ENCODE measurements at places on chromosomes 6 and 20.

- peak; percentile 36 for DNase-seq
Observed at GRCh38 chr6:138509371-138509770, 10.1 kb upstream of the NHSL1 start.

DNA sequence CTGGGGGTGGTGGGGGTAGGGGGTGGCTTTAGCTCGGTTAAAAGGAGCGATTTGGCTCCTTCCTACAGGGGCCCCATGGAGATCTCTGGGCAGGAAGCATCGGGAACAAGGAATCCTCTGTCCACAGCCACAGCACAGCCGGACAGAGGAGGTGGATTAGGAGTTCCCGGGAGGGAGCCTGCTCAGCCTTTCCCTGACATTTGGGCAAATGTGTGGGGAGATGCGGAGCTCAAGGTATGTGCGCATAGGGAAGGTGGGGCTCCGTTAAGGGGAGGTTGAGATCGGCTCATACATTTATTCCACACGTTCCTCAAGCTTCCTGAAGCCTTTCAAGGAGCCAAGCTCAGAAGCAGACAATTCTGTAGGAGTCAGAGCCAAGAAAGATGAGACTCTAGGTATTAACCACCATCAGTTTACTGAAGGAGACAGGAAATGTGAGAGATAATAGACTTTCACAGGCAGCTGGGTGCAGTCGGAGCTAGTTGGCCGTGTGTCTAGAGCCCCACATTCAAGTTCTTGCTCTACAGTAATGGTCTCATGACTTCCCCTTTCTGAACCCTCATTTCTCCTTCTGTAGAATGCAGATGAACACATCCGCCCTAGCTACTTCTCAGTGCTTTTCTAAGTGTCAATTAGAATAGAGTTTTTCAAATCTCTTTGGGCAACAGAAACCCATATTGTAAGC, 40.8 kb upstream of the EPB41L1 start:
- DNase-seq: no peak

GRCh38 chr6:80522576-80522975, 416.1 kb downstream of the BCKDHB start:
- DNase-seq: no peak

DNA sequence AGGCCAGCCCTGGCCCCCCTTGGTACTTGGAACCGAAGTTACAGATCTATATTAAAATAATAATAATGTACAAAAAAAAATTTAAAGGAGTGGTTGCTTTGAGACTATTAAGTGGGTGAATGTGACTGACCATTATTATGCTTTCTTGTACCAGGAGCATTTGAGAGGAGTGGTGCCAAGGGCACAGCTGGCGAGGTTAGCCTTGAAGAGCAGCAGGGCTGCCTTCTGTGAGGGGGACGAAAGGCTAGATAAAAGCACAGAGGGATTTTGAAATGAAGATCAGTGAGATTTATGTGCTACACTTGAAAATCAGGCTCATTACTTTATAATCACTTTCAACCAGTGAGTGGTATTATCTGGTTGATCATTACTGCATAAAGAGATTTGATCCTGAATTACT, 48.6 kb downstream of the FIG4 start:
- DNase-seq: no peak

- DNase-seq: no peak
Observed at GRCh38 chr6:62615366-62616015, 329.5 kb upstream of the KHDRBS2 start.

DNA sequence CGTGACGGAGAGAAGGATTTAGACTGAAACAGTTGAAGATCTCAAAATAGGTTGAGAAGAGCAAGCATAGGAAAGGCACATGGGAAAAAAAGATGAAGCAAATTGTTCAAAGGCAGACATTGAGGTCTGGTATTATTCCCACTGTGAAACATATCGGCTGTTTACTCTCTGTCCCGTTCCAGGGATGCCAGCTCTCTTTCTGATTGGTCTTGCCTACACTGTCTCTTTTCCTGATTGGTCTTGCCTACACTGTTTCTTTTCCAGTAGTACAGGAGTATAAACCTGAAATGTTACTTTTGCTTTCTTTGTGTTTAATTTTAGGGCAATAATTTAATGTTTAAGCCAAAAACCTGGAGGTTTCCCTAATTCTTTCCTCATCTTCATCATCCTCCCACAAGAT, 226.5 kb upstream of the MCHR2 start:
- no peak for DNase-seq

DNA sequence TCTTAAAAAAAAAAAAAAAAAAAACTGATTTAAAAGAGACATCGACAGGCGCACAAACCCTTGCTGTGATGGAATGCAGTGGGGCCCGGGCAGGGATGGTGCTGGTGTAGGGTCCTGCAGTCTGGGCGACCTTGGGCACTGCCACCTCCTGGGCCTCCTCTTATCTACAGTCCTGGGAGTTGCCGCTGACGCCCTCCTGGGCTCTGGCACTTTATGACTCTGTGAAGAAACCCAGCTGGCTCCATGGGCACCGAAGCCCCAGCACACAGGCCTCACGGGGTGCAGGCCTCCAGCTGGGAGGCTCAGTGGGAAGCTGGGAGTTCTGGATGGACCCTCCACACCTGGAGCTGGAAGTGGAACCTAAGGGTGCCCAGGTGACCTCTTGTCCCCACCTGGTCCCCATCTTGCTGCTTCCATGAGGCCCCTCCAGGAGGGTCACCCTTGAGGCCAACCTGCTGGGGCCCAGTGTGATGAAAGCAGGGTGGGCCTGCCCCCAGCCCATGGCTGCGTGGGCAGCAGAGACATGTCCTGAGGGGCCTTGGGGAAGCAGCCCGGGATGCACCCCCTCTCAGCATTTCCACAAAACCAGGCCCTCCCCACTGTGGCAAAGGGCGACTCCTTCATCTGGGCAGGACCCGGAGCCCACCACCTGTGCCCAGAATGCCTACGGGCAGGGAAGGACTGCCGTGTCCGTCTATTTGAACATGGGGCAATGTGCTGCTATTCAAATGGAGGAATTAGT, 104.9 kb downstream of the ASXL1 start:
- no peak for DNase-seq

- DNase-seq: no peak
Observed at GRCh38 chr20:43755851-43756250, 29.0 kb upstream of the GTSF1L start.
